NCI-H1436 (cell line): ENCODE measurements at places on chromosomes 11 and 22.

GRCh38 chr11:86157797-86158378 is 86.7 kb upstream of the EED start:
- no peak for DNase-seq

- DNase-seq: no peak
Measured at GRCh38 chr11:108985236-108985944, 320.5 kb downstream of the DDX10 start.

GRCh38 chr22:38724926-38725571 is 19.3 kb downstream of the GTPBP1 start:
- DNase-seq: peak; percentile 7

- DNase-seq: no peak
Measured at GRCh38 chr11:55773138-55773537, at the start of gene OR5D13. TSS of gene OR5D13 (plus strand) at chr11:55773438. CDS start at chr11:55773438, 0 bp downstream.

- no peak for DNase-seq
Measured at GRCh38 chr11:9377036-9377435, 7.4 kb upstream of the IPO7 start.

GRCh38 chr11:50174189-50174588 is 141.5 kb downstream of the OR4C45 start:
- DNase-seq: no peak

DNA sequence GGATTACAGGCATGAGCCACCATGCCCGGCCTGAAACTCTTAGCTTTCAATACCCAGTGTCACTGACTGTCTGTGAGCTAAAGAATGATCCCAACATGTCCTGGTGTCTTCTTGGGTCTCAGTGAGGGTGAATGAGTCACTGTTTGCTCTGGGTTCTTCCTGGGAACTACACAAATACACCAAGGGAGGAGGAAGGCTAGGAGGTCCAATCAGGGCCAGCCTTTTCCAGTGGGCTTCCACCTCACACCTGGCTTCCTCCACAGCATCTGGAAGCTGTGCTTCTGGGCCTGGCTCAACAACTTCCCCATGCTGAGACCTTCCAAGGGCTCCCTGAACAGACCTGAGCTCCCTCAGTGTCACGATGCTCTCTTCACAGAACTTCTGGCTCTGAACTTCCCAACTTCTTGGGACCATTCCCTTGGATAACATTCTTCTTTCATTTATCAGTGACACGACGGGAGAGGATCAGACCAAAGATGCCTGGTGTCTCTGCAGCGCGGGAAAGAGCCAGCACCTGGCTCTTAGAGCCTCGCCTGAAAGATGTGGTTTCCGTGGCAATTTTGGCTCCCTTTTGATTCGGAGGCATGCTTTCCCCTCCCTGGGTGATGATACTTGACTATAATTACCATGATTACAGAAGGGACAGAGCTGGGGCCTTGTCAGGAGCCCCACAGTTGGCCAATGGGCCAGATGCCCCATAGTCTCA is 22.3 kb upstream of the CHRM4 start:
- peak; percentile 85 for DNase-seq

- DNase-seq: no peak
Measured at GRCh38 chr22:40200795-40201530, 23.2 kb downstream of the TNRC6B start.

DNA sequence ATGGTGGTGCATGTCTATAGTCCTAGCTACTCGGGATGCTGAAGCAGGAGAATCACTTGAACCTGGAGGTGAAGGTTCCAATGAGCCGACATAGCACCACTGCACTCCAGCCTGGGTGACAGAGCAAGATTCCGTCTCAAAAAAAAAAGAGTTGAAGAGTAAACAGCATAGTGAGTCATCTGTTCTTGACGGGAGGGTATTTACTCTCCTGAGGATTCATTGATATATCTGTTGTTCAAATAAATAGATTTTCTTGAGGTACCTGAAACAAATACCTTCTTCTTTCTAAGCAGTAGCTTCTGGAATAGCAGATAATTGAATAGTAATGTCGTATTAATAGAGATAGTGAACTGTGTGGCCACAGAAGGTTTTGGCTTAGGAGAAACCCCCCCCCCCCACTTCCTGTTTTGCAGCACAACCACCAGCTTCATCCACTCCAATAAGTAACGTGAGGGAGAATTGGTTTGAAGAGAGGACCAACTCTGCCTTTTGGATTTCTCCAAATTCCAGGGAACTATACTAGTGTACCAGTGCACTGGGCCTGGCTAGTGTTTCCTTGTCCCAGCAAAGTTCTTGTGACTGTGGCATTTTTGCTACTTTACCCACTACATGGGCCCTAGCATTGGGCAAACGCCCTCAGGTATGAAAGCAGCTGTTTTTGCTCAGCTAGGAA is 90.0 kb downstream of the PRMT3 start:
- no peak for DNase-seq

DNA sequence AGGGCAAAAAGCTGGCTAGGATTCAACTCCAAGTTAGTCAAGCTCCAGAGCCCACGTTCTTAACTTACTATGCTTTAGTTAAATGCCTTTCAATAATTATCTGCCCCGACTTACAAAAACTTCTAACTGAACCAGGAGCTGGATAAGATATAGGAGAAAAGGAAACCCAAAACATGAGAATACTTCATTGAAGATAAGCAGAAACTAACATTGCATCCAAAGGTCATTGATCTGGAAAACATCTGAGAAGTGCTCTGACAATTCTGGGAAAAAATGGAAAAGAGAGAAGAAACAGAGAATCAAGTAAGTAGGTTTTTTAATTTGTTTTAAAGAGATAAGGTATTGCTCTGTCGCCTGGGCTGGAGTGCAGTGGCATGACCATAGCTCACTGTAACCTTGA is 27.2 kb downstream of the ACAT1 start:
- DNase-seq: no peak

GRCh38 chr11:119347940-119348605 is 1.6 kb upstream of the MFRP start:
- DNase-seq: no peak

GRCh38 chr11:75306529-75306928 is 44.9 kb downstream of the ARRB1 start:
- DNase-seq: no peak

DNA sequence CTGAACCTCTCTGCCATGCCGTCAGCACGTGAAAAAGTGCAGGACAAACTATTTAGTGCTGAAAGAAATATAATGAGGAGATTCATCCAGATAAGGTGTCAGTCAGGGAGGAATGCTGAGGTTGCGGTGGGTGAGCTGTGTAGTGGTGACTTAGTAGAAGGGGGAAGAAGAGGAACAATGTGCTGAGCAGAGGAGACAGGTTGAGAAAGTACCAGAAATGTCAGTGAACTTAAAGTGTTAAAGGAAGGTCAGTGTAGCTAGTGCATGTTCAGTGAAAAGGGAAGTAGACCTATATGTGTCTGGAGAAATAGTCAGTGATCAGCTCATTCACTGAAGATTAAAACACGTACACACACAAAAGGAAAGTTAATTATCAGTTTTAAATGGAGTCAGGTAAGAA is 237.6 kb upstream of the CCDC179 start:
- no peak for DNase-seq

DNA sequence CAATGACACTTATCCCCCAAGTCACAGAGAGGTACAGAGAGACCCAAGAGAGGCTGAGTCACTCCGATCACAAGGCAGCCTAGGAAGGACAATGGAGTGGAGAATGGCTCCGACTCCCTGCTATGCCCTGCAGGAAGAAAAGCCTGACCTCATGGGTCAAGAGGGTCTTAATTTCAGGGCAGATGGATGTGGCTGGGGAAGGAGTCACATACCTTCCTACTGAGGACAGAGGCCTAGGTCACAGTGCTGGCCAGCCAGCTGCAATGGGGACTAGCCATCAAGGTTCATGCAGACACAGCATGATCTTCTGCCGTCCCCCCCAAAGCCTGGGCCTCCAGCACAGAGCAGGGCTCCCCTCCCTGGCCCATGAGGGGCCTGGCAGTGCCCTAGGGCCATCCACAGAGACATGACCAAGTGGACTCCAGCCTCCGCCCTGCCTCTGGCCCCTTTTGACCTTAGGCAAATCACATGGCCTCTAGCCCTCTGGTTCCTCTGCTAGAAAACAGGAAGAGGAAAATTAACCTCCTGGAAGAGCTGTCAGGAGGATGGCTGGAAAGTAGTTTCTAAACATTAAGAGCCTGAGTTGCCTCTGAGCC is 1.8 kb downstream of the ARRB1 start:
- DNase-seq: no peak

DNA sequence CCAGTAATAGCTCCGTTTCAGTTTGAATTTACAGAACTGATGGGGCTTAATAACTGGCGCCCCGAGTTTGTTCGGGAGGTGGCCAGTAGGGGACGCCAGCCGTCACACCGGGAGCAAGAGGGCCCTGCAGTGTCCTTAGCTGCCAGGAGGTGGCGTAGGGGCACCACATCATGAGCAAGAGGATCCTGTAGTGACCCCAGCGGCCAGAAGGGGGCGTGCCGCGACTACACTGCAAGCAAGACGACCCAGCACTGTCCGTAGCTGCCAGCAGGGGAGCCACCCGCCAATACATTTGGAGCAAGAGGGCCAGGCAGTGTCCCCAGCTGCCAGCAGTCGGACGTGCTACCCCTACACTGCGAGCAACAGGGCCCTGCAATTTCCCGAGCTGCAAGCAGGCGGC is 663.7 kb upstream of the B3GAT1 start:
- DNase-seq: no peak

GRCh38 chr11:129423426-129423825 is 47.8 kb downstream of the BARX2 start:
- DNase-seq: no peak

DNA sequence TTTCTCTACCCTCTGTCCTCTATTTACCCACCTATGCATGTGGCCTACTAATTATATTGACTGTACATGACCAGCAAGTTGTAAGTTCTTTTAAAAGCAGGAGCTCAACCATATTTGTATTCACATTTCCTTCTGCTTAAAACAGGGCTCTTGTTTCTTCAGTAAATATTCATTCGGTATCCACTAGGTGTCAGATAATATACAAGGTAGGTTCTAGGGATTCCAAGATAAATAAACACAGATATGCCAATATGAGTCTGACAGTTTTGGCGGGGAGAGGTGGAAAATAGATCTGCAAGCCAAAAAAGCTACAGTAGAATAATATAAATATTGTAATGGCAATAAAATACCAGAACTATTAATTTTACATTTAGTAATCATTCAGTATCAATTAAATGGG is 15.3 kb upstream of the RAB30 start:
- DNase-seq: no peak

DNA sequence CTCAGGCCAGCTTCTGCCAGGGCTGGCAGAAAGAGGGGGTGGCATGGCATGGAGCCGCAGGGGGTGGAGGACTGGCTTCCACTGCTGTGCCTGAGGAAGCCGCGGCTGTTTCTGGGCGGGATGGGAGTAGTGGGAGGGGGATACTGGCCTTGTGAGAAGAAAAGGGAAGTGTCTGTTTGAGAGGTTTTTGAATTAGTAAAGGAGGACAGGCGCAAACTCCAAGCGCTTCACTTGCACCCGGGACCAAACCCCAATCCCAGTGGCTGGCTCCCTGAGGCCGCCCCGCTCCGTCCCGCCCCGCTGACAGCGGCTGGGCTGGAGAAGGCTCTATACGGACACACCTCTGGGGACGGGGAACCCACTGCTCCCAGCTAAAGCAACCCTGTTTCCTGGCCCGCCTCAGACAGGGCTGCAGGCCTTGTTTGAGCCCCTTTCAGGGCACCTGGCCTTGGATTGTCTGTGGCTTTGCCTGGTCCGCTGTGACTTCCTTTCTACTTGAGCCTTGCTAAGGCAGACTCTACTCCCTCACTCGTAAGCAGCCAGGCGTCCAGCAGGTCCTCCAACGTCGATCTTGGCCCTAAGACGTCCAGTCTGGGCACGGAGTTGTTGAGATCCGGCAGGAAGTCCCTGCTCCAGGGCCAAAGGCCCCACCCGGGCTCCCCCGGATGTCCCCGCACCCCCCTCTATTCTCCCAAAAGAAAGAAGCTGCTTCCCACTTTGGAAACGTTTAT is 2.2 kb downstream of the APOA1 start:
- DNase-seq: no peak

- no peak for DNase-seq
Measured at GRCh38 chr11:93814966-93815633, 31.0 kb downstream of the MED17 start.

- DNase-seq: no peak
Measured at GRCh38 chr11:128874427-128874826, 7.3 kb upstream of the KCNJ1 start.
